Esophagus squamous epithelium (tissue), 5 donors: ENCODE measurements at places on chromosomes 7 and 10.

DNA sequence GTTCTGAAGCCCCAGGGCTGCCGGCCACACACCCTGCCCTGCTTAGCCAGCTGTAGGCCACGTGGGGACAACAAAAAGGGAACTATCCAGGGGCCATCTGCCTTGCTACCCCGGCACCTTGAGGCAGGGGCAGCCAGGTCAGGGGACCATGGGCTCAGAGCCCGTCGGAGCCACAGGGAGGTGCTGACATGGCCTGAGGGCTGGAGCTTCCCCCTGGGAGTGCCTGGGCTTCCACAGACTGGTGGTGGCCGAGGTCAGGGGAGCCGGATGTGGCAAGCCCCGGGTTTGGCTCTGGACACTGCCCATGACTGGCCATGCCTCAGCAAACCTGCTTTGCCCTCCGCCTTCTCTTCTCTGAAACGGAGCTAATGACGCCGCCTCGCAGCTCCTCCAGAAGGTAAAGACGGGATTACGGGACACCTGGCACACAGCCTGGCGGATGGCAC, 178.5 kb downstream of the EBF3 start:
- DNase-seq = no peak

GRCh38 chr10:66680886-66681285, 244.9 kb upstream of the LRRTM3 start:
- DNase-seq = no peak

GRCh38 chr10:124943301-124944092, 1.6 kb downstream of the ZRANB1 start:
- no peak for DNase-seq

- DNase-seq = no peak
Measured at GRCh38 chr7:27616186-27616491, 46.5 kb downstream of the HIBADH start.

- DNase-seq = no peak
Measured at GRCh38 chr10:96678725-96679124, 41.6 kb downstream of the PIK3AP1 start.

- no peak for DNase-seq
Measured at GRCh38 chr7:34838329-34838728, 180.3 kb downstream of the NPSR1 start.

DNA sequence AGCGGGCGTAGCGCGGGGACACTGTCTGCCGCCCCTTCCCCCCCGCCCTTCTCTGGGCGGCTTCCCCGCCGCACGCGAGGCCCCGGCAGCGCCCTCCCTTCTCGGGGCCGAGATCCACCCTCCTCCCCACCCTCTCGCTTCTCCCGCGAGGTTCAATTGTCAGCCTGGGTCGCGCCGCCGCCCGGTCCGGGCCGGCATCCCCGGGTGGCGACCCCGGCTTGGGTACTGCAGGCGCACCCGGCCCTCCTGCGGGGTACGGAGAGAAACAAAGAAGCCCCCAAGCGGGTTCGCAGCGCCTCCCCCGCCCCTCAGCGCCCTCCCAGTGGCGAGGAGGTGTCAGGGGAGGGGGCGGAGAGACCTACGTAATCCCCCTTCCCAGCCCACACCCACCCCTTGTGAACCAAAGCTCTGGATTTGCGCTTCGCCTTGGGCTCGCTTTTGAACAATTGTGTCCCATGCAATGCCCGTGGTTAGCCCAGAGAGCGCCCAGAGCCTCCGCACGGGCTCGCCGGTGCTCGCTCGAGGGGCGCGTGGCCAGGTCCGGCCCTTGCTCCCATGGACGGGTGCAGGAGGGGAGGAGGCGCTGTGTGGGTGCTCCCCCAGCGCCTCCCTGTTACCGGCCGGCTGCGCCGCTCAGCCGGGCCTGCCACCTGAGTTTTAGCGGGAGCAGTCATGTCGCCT, 634 bp downstream of the HECW1 start:
- DNase-seq = no peak

DNA sequence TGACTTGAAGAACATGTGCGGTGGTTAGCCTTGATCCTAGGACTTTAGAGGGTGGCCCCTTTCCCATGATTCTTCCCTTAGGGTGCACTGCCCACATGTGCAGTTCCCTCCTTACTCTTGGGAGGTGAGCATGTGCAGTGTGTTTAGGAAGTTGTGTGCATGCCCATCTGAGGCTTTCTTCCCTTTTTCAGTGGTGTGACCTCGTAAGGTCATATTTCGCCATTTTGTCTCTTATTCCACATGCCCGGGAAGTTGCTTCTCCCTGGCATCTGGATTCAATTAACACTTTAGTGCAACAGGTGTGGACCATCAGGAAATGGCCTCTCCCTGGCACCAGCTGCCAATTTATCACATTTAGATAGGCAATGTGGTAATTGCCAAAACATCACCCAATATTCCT, 380.6 kb upstream of the VSTM2A start:
- no peak for DNase-seq

GRCh38 chr7:128986609-128987008, 48.9 kb downstream of the IRF5 start:
- no peak for DNase-seq

DNA sequence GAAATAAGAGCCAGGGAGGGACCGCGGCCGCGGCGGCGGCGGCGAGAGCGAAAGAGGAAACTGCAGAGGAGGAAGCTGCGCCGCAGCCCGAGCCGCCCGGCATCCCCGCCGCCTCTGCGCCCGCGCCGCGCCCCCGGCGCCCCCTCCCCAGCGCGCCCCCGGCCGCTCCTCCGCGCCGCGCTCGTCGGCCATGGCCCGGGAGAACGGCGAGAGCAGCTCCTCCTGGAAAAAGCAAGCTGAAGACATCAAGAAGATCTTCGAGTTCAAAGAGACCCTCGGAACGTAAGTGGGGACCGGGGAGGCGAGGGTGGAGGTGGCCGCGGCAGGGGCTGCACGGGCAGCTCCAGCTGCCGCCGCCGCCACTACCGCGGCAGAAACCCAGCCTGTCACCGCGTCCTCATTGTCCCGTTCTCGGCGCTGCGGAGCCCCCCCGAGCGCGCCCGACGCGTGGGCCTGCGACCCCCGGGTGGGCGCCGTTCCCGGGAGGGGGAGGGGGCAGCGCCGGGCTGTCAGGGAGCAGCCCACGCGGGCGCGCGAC, 351 bp downstream of the CAMK1D start:
- DNase-seq = no peak

- no peak for DNase-seq
Measured at GRCh38 chr7:137895301-137896221, 48.8 kb upstream of the DGKI start.

- DNase-seq = no peak
Measured at GRCh38 chr7:2157473-2158279, 75.1 kb downstream of the MAD1L1 start.

DNA sequence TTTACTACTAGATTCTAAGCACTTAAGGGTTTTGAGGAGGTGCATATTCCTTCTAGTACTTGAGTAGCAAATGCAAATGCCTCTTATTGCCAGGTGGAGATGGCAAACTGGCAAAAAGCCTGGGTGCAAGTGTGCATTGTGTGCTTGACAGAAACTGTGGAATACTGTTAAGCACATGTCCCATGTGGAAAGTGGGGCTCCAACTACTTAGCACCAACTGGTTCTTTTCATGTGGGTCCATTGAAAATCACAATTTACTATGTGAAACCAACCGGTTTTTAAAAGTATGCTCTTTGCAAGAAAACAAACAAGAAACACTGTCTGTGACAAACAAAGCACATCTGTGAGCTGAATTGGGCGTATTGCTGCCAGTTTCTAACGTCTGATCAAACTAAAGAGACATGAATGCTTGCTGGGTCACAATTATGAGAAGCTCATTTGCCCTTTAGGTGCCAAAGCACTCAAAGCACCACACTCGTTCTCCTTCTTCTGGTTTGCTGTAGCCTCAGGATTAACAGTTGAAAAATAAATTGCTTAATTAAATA, 197.4 kb downstream of the SEMA3E start:
- DNase-seq = no peak

DNA sequence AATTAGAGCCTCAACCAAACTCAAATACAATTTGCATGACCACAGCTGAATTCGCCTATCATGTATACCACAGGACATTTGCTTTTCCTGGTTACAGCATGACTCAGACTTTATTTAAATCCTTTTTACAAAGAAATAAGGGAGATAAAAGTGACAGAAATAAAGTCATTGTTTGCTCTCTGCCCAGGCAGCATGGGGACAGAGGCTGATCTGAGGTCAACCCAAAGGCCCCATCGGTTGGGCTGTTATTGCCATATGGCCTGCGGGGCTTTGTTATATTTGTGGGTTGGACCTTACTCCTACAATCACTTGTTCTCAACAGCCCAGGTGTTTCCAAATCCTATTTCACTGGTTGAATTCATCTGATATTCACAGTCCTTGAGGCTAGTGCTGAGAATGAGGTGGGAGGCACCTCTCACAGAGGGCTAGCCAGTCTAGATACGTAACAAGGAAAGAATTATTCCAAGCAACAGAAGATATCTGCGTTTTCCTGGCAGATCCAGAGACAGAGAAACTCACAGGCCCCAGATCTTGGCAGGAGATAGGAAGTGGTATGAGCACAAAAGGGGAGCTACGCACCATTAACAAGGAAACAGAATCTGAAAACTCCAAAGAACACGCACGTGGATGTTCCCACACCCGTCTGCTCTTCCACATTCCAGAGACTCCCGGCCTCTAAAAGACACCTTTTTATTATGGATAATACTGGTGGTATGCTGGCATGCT, 117.3 kb downstream of the HIPK2 start:
- no peak for DNase-seq

GRCh38 chr10:14925268-14925667, 28.6 kb downstream of the DCLRE1C start:
- DNase-seq = no peak

- DNase-seq = no peak
Measured at GRCh38 chr7:43509906-43510305, 73.0 kb upstream of the STK17A start.

GRCh38 chr10:114260366-114260765, 21.3 kb downstream of the VWA2 start:
- no peak for DNase-seq

- DNase-seq = no peak
Measured at GRCh38 chr10:101400585-101400984, 46.6 kb downstream of the BTRC start.

- no peak for DNase-seq
Measured at GRCh38 chr10:2980791-2981360, 86.5 kb upstream of the PFKP start.

DNA sequence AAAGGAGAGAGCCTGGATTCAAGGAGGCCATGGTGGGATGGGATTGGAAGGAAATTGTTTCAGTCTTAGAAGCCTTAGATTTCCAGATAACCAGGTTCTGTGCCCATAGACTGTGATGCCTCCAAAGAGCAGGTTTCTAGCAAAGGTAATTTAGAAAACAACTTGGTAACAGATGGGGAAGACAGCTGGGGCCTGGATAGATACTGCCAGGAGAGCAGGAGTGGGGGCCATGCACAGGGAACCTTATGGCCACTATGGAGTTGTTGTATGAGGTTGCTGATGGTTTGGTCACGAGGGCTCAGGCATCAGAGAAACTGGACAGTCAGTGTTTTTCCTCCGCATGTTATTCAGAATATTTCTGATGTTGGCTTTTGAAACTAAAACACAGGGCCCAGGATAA, 901.9 kb downstream of the LRMDA start:
- no peak for DNase-seq

GRCh38 chr10:86400705-86401587, 34.4 kb upstream of the GRID1 start:
- DNase-seq = no peak

GRCh38 chr7:120951826-120952225, 1.2 kb downstream of the ING3 start:
- DNase-seq = no peak

GRCh38 chr7:135877805-135878204, 99.4 kb downstream of the MTPN start:
- DNase-seq = no peak

- no peak for DNase-seq
Measured at GRCh38 chr10:43980715-43981114, 332.0 kb upstream of the ZNF32 start.

- no peak for DNase-seq
Measured at GRCh38 chr7:101116898-101117297, 10.0 kb upstream of the SERPINE1 start.

DNA sequence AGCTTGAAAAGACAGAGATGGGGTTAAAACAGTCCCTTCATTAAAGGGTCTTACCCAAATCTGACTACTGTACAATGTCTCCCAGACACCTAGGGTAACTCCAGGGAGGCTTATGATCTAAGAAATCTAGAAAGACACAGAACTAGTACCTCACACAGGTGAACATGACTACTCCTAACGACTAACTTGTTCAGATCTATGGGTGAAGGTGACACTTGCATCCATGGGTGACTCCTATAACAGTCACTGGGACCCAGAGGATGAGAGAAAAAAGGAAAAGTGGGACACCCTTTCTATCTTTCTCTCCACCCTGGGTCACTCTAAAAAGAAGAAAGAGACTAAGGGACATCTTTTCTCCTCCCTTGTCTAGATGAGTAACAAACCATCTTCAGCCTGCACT, 19.2 kb downstream of the AKR1C8 start:
- DNase-seq = no peak

GRCh38 chr7:130384371-130384801, 4.1 kb downstream of the CPA1 start:
- DNase-seq = no peak

DNA sequence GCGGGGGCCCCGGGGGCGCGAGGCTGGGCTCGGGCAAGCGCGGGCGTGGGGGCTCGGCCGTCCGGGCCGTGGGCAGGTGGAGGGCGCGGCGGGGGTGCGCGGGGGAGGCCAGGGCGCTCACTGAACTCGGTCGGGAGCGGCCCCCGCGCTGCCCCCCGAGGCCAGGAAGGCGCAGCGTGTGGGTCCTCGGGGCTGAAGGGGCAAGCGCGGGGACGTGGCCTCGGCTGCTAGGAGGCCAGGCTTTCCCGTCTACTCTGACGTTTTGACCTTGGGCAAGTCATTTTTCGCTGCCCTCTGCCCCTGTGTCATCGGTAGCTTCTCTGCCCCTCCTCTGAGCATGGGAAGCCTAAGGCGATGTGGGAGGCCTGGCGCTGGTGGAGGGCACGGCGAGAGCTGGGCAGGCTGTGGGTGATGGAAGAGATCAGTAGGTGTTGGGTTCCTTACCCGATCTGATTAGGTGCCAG, 441 bp downstream of the FBH1 start:
- no peak for DNase-seq
